ENCODE measurements at places on chromosomes 5 and 9.

DNA sequence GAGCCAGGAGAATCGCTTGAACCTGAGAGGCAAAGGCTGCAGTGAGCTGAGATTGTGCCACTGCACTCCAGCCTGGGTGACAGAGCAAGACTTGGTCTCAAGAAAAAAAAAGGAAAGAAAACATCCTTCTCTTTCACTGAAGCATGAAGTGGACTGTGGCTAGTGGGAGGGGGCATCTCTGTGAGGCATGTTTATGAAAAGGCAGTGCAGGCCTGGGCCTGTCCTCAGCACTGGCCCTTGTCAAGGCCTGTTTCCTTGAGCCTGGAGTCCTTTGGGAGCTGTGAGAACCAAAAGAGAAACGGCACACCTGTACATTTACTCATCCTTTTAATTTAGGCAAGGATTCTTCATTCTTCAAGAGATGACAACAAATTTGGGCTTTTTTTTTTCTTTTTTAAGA is 18.3 kb upstream of the FUBP3 start:
- DNase-seq, result no peak

- DNase-seq, result no peak
Observed at GRCh38 chr5:98227489-98227888, 546.0 kb upstream of the RGMB start.

GRCh38 chr5:154721481-154722058 is 33.6 kb upstream of the LARP1 start:
- no peak for DNase-seq

DNA sequence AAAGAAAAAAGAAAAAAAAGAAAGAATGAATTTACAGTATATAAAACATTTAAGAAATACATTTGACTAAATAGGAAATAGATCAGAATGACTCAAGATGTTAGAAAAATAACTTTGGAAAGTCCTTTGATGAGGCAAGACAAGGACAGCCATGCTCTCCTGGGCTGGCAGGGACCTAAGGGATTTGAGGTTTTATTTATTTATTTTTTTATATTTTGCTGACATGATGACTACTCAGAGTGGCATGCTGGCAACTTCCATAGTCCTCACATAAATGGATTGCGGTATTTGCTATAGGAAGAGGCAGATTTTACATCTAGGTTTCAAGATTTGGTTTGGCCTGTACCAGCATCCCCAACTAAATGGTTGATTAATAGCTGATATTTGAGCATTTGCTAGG is 17.7 kb downstream of the SLC28A3 start:
- DNase-seq, result no peak

- DNase-seq, result no peak
Observed at GRCh38 chr5:18236386-18236785, 602.1 kb downstream of the TAF11L14 start.

- DNase-seq, result no peak
Observed at GRCh38 chr5:115179394-115180164, 9.9 kb upstream of the TRIM36 start.

DNA sequence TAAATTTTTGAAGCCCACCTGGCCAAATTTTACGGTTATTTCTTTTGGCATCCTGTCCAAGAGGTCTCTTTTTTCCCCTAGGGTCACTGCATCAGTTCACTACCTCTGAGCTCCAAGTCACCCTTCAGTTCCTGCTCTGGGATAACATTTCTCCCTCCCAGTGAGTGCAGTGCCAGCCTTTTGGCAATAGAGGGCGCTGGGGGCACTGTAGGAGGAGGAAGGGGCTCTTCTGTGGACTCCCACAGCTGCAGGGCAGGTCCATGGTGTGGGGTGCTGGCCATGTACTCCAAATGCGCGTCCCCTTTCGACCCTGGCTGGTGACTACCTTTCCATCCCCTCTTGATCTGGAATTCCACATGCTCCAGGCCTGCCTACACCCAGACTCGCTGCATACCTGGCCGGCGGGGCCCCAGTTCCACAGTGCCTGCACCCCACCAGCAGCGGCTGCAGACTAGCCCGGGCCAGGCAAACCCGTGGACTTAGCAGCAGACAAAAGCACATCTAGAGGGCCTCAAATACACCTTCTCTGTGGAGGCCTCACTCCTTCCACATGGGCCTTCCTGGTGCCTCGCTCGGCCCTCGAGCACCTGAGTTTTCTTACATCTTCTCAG is 20.3 kb upstream of the NINJ1 start:
- DNase-seq, result no peak

DNA sequence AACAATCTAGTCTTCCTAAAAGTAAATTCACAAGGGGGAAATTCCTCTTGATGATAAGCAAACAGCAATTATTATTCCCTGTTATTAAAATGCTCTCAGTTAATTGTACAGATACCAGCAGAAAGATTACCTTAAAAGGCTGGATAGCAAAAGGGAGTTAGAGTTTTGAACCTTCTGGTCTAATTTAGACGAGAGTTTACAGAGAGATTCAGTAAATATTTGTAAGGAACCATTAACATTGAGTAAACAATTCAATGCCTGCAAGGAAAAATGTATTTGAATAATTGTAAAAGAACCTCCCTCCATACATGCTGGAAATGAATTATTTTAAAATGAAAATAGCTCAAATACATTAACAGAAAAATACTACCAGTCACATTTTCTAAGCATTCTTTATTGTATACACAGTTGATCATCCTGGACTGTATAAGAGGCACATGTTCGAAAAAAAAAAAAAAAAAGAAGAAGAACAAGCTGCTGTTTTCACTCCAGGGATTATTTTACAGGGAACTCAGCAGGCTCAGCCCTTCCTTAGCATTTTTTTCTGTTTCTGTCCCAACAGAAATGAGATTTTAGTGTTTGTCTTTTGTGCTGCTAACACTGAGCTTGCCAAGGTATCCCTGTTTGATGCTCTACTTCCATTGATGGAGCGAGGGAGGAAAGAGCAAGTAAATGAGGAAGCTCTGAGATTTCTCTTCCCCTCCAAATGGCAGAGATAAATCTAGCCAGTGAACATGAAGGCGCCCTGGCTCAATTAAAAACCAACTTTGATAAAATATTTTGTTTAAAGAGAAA is 141.1 kb downstream of the ENC1 start:
- DNase-seq, result no peak

GRCh38 chr5:124310453-124310852 is 436.0 kb downstream of the ZNF608 start:
- no peak for DNase-seq

DNA sequence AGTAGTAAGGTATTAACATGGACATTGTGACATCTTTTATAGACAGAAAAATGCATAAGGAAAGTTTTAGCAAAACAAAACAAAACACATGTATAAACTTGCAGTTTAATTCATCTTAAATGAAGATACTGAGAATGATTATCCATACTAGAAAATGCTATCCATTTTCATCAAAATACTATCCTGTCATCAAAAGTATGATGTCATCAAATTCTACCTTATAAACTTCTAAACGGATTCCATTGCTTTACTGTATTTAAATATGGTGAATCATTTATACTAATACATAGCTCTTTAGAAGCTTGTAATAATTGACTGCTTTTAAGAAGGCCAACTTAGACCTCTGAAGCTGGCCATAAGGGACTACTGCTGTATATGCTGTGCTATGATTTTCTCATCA is 221.0 kb downstream of the EDIL3 start:
- no peak for DNase-seq

DNA sequence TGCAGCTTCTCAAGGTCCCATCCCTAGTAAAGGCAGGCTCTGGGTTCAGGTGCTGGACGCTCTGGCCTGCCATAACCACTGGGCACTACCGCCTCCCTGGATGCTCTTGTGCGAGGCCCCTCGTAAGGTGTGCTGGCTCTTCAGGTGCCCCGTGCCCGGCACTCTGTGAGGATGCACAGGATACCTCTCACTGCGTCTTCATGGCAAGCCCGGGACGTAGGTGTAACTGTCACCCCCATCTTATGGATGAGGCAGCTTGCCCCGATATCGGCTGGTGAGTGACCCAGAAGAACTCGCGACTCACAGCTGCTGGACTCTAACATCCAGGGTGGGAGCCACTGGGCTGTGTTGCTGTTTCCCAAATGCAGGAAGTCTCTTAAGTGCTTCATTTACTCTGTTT is 79.0 kb downstream of the GTF3C4 start:
- no peak for DNase-seq

DNA sequence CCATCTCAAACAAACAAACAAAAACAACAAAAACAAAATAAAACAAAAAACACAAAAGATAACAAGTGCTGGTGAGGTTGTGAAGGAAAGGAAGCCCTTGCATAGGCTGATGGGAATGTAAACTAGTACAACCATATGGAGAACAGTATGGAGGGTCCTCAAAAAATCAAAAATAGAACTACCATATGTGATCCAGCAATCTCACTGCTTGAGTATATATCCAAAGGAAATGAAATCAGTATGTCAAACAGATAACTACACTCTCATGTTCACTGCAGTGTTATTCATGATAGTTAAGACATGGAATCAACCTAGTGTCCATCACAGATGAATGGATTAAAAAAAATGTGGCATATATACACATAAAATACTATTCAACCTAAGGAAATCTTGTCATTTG is 395.7 kb upstream of the SLC24A2 start:
- DNase-seq, result no peak

DNA sequence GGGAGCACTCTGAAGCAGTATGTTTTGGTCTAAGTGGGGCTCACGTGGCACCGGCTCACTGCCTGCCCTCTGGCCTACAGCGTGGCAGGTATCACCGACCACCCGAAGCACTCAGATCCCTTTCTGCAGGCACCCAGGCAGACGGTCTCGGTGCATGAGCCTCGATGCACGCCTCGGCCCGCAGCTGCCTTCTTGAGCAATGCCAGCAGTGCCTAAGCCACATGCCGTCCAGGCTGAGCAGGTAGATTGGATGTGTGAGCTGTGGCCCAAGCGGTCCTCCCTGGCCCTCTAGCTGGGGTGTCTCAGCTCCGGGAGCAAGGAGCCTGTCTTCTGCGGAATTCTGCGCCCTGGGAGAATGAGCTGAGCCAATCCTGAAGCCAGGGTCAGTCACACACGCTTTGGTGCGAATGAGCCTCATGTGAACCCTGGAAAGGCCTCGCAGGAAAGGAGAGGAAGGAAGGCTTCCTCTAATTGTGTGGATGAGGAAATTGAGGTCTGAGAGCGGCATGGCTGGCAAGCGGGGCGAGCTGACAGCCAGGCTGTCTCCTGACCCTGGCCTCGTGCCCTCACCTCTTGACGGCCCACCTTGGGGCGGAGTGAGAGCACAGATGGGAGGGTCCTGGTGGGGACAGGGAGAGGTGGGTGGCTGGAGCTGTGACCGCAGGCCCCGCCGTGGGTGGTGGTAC is 14.4 kb downstream of the RXRA start:
- DNase-seq, result no peak

- DNase-seq, result no peak
Observed at GRCh38 chr9:7892975-7893374, 93.4 kb upstream of the DMAC1 start.

- no peak for DNase-seq
Observed at GRCh38 chr9:89454498-89455355, 43.2 kb downstream of the SEMA4D start.

DNA sequence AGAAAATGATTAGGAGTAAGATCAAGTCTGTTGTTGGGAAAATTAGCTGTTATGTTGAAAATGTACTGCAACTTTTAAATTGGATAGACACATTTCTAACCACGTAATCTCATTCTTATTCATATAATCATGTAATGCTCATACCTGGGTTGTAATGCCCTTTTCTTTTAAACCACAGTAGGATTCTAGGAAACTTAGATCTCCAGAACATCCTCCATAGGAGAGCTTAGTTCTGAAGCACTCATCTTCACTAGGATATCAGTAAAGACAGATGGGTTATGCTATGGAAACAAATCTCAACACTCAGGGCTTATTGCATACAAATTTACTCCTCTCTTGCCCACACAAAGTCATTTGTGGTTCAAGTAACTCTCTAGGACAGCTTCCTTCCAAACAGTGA is 34.8 kb upstream of the ANXA1 start:
- DNase-seq, result no peak

DNA sequence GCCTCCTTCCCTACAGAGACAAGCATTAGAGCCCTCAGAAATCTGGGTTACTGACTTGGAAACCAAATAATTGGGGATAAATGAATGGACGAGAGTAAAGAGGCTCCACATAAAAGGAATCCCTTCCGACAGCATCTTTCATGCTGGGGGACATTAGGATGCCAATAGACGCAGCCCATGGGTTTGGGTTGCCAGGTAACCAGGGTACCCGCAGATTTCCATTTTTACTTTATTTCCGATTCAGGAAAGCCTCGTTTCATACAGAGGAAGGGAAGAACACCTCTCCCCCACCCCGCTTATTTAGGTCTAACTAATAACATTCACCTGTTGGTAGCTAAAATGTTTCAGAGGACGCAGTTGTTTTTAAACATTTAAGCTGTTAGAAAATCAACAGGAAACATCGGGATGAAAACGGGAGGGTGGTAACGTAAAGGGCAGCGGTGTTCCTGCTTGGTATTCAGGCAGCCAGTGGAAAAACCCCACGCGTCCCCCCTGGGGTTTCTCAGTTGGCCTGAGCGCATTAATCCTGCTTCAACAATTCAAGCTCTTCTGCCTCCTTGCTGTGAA is 179.5 kb downstream of the YTHDC2 start:
- DNase-seq, result no peak

DNA sequence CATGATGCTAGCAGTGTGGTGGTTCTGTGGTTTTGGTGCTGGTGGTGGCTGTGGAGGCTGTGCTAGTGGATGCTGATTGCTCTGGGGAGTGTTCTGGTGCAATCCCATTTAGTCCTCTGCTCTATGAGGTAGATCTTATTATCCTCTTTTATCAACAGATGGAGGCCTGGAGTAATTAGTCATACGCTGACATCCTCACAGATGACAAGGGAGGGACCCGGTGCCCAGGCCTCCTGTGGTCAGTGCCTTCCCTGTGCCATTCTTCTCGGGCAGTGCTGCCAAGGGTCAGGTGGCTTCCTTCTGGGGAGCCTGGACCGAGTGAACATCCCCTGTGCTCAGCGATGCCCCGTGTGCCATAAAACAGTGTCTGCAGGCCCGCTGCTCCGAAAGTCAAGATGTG is 74.5 kb downstream of the COL5A1 start:
- no peak for DNase-seq

- DNase-seq, result no peak
Observed at GRCh38 chr5:39200081-39200480, 19.3 kb downstream of the FYB1 start.

DNA sequence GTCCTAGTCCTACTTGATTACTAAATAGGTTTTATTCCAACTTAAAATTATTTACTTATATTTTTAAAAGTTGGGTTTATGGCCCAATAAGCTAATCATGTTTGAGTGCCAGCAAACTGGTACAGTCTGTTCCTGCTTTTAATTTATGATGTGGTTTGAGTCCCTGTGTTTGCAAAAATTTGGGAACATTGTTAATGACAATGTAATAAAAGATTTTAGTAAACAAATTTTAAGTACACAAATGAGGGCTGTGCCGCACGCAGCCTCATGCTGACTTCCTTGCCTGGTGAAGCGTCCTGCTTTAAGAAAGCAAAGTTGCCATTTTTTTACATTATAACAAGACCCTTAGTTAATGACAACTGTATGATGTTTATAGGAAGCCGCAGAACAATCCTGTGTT is 96.8 kb upstream of the MAP1B start:
- DNase-seq, result no peak

All from effector memory CD4-positive, alpha-beta T cell (primary cell).